Activated T-helper 2 cell treated with anti-CD3 and anti-CD28 coated beads, Interferon-gamma antibody, Interleukin-2, Interleukin-4, amounts not matched to agents 10 μg/mL and 5 μg/mL and 100 μg/mL, durations not matched to agents 14 hours and 24 hours and 36 hours (primary cell): ENCODE measurements at places on chromosomes 7 and 10. TPM values are rescaled to one million over a fixed set of nuclear protein-coding genes. Genes with fewer than 3 reads are reported as not detected.

TMEM236 gene
- total RNA-seq: 0.07 TPM in 1 of 2 replicates, not detected in the other

GNGT1 gene
- not detected in 2 replicates for total RNA-seq

CNNM1 gene
- 0.21 and 0.28 TPM in 2 replicates for total RNA-seq

CRCP gene
- total RNA-seq: 32.8 and 37.9 TPM in 2 replicates

STOX1 gene
- 0.82 and 0.85 TPM in 2 replicates for total RNA-seq

ZNF804B gene
- not detected in 2 replicates for total RNA-seq

CALY gene
- total RNA-seq: not detected in 2 replicates

PHKG1 gene
- total RNA-seq: 2.5 and 3.6 TPM in 2 replicates

CFTR gene
- total RNA-seq: 0.02 TPM in 1 of 2 replicates, not detected in the other

NKX2-3 gene
- not detected in 2 replicates for total RNA-seq

IFIT1 gene
- total RNA-seq: 0.09 and 0.32 TPM in 2 replicates

DNA sequence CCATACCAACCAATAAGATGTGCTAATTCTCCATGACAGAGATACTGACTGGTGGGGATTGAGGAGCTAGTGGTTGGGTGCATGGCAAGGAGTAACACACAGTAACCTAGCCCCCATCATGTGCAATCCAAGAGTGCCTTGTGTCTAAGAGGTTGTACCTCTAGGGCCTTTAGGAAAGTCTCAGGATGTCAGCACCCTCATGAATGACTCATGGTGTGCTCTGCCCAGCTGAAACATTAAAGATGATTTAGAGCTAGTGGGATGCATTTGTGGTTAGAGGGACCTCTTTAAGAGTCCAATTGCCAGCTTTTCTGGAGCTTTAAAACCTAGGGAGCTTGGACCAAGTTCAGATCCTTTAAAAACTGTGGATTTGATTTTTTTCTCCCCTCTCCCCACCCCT is 181.1 kb downstream of the HERPUD2 start:
- DNase-seq: no peak

DNA sequence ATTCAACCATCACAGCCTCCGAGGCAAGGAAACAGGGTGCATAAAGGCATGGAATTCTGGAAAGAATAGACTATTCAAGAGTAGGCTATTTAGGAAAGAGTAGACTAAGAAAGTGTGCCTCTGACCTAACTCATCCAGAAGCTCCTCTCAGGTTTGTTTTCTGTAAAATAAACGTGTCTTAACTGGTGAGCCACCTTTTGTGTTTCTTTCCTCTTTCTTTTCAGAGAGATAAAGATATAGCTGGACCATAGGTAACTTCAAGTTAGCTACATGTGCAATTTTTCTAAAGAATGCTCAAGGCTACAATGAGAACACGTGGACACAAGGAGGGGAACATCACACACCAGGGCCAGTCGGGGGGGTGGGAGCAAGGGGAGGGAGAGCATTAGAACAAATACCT is 577.0 kb downstream of the TYW1 start:
- DNase-seq: no peak

DNA sequence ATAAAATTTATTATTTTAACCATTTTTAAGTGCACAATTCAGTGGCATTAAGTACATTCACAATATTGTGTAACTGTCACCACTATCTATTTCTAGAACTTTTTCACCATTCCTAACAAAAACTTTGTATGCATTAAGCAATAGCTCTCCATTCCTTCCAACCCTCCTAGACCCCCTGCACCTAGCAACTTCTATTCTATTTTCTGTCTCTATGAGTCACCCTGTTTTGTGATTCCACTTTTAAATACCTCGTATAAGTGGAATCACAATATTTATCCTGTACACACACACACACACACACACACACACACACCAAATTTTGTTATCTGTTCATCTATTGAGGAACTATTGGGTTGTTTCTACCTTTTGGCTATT is 89.2 kb downstream of the ARID5B start:
- DNase-seq: no peak

DNA sequence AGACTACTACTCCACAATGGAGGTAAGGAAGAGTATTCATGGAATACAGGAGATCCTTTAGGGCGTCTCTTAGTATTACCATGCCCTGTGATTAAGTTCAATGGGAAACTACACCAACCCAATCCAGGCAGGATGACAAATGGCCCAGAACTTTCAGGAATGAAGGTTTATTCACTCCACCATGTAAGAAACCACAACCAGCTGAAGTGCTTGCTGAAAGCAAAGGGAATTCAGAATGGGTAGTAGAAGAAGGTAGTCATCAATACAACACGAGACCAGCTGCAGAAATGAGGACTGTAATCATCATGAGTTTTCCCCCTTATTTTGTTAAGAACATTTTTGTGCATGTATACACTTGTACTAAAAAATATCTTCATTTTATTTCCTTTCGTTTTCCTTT is 76.6 kb downstream of the GPR37 start:
- no peak for DNase-seq

DNA sequence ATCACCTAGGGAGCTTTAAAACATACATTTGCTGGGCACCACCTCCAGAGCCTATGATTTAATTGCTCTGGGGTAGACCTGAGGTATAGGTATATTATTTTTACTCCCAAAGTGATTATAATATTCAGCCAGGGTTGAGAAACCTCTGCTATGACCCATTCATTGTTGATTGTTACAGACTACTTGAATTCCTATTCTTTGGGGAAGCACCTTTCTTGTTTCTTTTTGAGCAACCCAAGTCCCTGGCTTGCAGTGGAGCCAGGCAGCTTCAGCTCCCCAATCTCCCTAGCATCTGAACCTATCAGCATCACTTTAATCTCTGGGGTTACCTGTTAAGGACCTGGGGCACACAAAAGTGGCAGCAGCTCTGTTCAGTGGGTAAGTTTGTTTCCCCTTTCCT is 8.6 kb downstream of the PRKG1 start:
- DNase-seq: no peak

GRCh38 chr7:151754142-151754590 is 122.7 kb downstream of the PRKAG2 start:
- no peak for DNase-seq

- DNase-seq: no peak
Measured at GRCh38 chr10:58028597-58029366, 238.9 kb downstream of the IPMK start.

DNA sequence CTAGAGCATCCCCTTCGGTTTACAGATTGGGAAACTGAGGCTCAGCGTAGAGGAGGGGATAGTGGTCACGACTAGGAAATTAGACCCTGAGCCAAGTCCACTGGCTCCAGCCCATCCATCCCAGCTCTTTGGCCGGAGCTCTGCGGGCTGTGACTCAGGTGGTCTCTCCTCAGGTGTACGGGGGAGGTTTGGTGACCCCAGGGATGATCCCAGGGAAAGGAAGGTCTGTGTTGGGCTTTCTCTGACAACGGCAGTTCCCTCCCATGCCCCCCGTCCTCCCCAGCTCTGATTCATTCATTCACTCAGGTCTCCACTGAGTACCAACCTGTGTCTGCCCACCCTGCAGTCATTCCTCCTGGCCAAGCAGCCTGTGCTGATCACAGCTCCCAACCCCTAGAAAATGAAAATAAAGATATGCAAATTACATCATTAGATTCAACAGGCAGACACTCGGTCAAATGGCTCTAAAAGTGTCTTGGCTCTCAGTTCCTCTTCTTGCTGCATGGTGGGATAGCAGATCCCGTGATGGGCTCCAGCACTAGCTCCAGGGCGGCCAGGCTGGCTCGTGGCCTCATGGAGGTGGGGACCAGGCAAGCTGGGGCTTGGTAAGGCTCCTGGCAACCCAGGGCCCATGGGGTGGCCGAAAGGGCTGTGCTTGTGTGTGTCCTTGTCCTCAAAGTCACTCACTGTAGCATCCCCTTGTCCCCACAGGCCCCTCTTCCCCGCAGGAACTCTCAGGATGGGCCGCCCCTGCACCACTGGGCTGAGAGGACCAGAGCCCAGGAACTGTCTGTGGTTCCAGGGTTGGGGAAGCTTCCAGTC is 37.8 kb downstream of the CLRN3 start:
- DNase-seq: no peak

DNA sequence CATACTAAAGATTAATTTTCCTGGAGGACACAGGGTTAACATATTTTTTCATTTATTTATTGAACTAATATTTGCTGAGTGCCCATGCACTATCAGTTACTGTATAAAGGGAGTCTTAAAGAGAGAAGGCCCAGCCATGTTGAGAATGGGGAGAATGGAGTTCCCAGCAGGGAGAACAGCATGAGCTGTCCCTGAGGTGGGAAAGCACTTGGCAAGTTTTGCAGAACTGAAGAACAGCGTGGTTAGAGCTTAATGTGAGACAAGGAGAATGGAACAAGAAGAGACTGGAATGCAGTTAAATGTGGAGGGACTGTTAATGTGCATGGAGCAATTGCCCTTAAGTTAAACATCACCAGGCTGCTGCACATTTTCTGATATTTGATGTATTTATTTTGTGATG is 435.4 kb downstream of the SUGCT start:
- no peak for DNase-seq

DNA sequence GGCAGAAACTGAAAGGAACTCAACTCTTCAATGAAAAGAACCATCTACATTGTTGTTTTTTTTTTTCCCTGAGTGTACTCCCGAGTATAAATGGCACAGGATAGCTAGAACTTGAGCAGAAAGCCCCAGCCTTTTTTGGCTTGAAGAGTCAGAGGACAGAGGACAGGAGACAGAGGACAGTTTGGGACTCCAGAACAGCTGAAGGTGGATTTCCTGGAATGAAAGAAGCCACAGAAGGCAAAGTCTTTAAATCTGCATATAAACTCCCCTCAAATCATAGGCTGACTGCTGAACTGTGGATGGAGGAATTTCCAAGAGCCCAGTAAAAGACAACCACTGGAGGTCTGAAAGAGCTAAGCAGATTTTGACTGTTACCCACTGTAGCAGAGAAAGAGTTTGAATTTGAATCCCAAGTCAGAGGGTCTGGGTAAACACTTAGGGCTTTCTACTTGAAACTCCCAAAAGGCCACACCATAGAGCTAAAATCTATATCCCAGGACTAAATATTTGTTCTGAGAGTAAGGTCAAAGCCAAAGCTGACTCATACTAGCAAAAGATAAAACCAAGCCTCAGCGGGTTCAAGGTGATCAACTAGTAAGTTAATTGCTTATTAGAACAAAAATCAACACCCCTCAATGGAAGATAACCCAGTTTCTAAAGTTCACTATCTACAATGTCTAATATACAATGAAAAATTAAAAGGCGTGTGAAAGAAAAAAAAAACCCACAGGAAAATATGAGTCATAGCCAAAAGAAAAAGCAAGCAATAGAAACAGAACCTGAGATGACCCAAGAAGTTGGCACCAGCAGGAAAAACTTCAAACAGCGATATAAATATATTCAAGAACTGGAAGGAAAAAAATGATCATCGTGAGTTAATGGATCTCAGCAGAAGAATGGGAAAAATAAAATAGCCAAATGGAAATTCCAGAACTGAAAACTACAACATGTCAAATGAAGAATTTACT is 1.8 kb upstream of the OPN1SW start:
- DNase-seq: no peak

DNA sequence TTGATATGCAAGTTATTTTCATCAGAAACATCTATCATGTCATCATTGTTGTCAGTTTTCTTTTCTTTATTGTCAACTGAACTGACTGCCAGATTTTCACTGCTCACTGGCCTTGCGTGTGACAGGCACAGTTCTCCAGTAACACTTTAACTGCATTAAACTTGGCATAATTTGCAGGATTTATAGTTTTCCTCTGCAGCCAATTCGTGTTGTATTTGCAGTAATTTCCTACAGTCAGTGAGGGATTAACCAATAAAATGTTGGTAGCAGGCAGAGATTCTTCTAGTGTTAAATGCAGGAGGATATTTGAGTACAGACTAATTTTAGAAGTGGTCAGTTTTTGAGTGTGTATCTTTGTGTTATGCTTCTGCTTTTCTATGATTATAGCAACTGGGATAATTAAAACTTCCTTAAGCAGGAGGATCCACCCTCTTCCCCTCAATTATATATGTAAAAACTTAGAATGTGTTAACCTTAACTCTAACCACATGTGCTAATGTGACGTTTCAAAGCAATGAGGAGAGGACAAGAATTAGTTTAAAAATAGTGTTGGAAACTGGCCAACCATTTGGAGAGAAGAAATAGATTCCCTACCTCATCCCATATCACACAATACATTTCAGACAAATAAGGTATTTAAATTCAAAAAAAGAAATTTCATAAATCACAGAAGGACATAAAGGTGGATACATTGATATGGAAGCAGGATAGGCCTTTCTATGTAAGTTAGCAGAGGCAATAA is 365.5 kb upstream of the BMPER start:
- no peak for DNase-seq

- no peak for DNase-seq
Measured at GRCh38 chr10:100158044-100158805, 27.6 kb downstream of the ERLIN1 start.

GRCh38 chr7:98795741-98796493 is 73.9 kb downstream of the TMEM130 start:
- DNase-seq: no peak

- DNase-seq: no peak
Measured at GRCh38 chr7:101681170-101682007, 52.3 kb upstream of the MYL10 start.

DNA sequence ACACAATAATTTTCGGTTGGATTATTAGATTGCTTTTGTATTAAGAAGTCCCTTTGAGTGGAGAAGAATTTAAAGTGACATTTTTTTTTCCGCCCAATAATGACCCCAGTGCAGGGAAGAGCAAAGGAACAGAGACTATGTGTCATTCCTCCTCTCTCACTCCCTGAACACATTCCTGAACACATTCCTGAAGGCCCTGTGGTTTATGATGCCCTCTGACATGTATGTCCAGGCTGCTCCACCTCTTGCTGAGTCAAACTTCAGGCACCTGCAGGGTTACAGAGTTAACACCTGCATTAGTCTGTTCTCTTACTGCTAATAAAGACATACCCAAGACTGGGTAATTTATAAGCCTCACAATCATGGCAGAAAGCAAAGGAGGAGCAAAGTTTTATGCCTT is 704.0 kb upstream of the LRRN3 start:
- DNase-seq: no peak

DNA sequence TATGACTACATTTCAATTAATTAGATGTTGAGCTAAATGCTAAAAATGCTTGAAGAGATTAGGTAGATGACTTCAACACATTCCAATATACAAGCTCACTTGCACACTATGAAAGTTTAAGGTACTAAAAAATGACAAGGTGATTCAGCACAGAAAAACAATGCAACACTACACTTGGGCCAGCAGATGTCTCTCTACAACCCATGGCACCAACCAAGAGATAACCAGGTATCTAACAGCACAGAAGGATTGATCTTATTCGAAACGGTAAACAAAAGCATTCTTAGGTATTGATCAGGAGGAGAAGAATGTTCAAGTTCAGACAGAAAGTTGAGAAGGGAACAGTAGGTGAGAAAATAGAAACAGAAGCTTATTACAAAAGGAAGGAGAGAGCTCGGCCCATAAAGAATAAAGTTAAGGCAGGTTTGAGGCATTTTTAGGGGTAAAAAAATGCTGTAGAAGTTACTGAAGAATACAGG is 248.2 kb upstream of the KLF14 start:
- no peak for DNase-seq

GRCh38 chr10:19812976-19813375 is 3.3 kb upstream of the PLXDC2 start:
- DNase-seq: no peak

- no peak for DNase-seq
Measured at GRCh38 chr7:32143301-32143700, 73.1 kb upstream of the PDE1C start.
